IPS DF 6.9 (cell line): ENCODE measurements at places on chromosomes 4 and X.

DNA sequence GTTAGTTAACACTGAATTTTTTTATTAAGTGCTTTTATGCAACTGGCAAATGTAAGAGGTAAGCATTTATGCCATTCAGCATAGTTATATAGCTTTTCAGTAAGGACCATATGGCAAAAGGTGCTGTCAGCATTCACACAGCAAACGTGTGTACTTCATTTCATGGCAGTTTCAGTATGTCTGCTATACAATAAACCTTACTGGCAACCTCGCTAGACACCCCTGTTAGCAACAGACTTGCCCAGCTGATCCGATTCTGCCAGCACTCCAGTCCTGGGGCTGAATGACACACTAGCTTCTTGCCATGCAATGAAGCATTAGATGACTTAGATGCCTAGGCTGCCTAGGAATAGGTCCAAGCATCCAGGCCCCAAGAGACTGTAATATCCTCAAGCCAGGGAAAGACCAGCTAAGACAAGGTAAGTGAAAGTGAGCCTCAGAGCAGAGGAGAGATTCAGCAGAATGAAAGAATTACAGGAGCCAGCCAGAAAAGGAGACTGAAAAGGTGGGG lies 47.3 kb upstream of the DOCK11 start:
- no peak for DNase-seq

DNA sequence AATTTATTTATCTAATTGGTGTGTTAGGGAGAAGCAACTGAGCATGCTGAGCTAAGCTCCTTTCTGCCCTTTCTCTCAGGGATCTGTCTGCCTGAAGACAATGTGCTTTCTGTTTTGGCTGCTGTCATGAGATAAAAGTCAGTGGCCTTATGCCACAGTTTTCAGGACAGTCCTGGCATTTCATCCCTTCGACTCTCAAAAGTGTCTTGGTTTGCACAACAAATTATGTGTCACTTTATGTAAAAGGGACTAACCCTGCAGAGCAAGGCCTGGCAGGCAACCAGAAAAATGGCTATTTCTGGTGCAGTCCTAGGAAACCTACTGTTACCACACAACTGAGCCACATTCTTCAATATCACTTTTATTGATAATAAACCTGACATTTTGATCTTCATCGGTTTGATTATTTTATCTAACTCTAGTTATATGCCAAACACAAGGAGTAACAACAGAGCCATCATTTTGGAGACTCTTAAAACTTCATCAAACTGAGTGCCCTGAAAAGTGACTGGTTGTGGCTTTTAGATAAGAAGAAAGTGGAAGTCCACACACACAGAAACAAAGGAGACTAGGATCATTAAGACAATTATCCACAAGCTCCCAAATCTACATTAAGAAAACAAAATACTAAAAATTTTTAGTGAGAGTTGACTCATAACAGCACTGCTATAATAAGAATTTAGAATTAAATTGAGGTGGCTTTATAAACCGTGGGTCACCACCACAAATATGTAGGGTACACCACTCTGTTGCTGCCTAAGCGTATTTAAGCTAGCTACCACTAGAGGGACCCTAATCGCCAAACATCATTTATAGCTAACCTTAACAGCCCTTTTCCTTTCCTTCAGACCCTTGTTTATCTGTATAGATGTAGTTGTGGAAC lies 95.9 kb upstream of the PTPN13 start:
- DNase-seq = peak; percentile 63

- DNase-seq = no peak
Observed at GRCh38 chrX:633043-633984, 2.7 kb downstream of the SHOX start.

GRCh38 chr4:123338715-123339114 lies 57.9 kb upstream of the SPRY1 start:
- no peak for DNase-seq

DNA sequence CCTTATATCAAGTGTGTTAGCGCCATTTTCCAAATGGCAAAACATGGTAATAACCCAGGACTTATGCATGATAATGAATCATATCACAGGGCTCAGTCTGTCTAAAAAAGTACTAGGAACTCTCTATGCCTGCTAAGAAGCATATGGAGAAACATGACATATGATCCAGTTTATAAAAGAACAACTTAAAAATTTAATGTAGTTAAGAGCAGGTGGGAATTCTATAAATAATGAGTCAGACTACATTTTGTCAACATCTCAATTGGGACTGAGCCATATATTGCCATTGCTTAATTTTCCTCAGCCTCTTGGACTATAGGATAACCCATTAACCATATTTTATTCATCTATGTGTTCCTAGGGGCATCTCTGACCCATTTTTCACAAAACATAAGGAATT lies 360.4 kb upstream of the AGA start:
- DNase-seq = no peak

- DNase-seq = no peak
Observed at GRCh38 chrX:70139736-70140135, 6.5 kb downstream of the IGBP1 start.

GRCh38 chr4:7461230-7461629 lies 26.5 kb upstream of the PSAPL1 start:
- no peak for DNase-seq

- no peak for DNase-seq
Observed at GRCh38 chrX:72046447-72046846, 85.3 kb downstream of the RTL5 start.

DNA sequence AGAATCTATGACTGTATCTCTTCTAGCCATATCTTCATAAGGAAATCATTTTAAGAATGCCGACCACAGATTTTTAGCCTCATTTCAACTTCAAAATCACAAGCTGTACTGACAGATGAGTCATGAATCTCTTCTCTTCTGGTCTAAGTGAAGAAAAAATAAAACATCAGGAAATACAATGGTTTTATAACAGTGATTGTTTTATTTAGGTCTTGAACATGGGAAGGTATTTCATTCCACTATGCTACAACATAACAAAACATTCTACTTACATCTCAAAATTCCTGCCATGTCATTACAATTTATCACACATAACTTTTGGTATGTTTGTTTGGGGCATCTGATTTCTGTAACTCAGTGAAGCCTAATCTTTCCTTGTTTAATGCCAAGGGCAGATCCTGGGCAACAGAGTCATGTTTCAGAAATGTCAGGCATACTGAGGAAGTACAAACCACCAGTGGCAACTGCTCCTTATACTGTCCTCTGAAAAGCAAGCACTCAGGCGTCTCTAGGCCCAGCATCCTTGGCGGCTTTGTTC lies 325.0 kb downstream of the PDHA2 start:
- no peak for DNase-seq

GRCh38 chrX:69762340-69762739 lies 146.4 kb downstream of the EDA start:
- DNase-seq = no peak

- DNase-seq = no peak
Observed at GRCh38 chr4:172989984-172990820, 178.4 kb upstream of the GALNT7 start.

DNA sequence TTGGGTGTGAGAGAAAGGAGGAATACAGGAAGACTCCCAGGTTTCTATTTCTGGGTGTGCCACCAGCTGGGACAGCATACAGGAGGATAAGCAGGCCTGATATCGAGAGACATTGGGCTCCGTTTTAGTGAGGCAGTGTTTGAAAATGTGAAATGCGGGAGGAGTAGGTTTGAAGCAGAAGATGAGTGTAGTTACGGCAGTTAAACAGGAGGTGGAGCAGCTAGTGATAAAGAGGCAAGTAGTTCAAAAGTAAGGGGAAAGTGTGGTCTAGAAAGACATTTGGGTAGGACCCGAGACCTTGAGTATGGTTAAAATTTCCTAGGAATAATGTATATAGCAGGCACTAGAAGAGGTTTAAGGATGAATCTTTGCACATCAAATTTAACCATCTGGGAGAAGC lies 42.4 kb downstream of the DCUN1D4 start:
- DNase-seq = peak; percentile 31

- no peak for DNase-seq
Observed at GRCh38 chr4:186666750-186667149, 56.9 kb downstream of the FAT1 start.

DNA sequence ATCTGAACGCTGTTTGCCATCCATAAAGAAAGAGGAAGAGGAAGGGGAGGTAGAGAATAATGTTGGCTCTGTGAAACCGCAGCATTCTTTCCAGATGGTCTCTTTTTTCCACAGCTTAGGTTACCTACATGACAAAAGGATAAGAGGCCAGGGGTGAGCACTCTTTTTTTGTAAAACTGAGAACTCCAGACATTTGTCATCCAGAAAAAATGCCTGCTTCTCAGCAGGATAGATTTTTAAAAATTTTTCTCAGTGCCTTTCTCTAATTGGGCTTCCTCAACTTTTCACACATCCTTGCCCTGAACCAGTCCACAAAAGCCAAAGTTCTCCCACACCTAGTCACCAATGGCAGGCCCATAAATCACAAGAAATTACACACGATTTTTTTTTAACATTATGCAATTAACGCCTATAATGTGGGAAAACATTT lies 158.1 kb upstream of the TENM3 start:
- peak; percentile 57 for DNase-seq

GRCh38 chrX:26613956-26614355 lies 398.0 kb downstream of the MAGEB5 start:
- DNase-seq = no peak
